Regular cardiac myocyte (primary cell): ENCODE measurements at places on chromosomes 5 and 9. TPM values are rescaled to one million over a fixed set of nuclear protein-coding genes. Genes with fewer than 3 reads are reported as not detected.

PLAC8L1 gene
- total RNA-seq, result 0.38 TPM in 1 of 2 replicates, not detected in the other

IL13 gene
- total RNA-seq, result not detected in 2 replicates

C9orf85 gene
- 9.8 and 17.2 TPM in 2 replicates for total RNA-seq

LCN2 gene
- not detected in 2 replicates for total RNA-seq

PCDHGC5 gene
- total RNA-seq, result 1.7 and 2.0 TPM in 2 replicates

IL12B gene
- total RNA-seq, result under 0.01 TPM in 1 of 2 replicates, not detected in the other
